Activated CD4-positive, CD25-positive, alpha-beta regulatory T cell (primary cell): ENCODE measurements at places on chromosomes 4 and X.

GRCh38 chrX:124719060-124719459, 372.7 kb downstream of the SH2D1A start:
- DNase-seq, result no peak

DNA sequence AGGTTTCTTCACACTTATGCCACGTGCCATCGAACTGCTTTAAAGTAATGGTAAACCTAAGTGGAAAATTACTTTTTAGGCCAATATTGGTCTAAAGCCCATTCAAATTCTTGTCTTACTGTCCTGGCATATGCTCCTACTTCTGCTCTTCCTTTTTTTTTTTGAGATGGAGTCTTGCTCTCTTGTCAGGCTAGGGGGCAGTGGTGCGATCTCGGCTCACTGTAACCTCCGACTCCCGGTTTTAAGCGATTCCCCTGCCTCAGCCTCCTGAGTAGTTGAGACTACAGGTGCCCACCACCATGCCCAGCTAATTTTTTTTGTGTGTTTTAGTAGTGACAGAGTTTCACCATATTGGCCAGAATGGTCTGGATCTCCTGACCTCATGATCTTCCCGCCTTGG, 129.0 kb upstream of the TECRL start:
- DNase-seq, result no peak

- DNase-seq, result no peak
These were observed 18.8 kb downstream of the SLC7A11 start for GRCh38 chr4:138223231-138223910.

DNA sequence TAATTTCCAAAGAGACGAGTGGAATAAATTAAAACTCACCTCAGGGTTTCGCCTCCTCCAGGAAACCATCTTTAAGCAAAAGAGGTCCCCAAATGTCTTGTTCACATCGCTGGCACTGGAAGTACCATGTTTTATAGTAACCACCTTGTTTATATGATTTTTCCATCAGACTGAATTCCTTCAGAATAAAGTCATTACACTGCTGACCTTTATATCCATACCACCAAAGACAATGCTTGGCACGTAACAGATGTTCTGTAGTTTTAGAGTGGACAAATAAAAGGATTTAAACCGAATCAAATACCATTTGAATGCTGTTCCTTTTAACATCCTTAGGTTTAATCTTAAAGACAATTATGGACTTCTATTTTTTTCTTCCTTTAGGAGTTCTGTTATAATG, 4.7 kb downstream of the NUDT6 start:
- DNase-seq, result no peak

DNA sequence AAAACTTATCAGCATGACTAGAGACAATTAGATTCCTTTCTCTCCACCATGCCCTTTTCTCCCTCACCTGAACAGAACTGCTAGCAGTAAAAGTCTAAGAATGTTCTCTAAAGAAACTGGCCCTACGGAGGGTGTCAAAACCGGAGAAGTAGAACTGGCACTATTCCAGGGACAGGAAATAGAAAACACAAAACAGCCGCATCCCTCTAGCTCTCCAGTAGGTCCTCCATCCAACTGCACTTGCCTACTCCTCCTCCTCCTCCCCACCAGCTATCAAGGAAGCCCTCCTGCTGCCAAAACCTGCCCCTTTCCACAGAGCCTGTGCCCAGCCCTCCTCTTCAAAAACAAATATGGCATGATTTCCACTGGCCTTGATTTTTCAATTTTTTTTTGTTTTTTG, 28.4 kb downstream of the FUNDC1 start:
- no peak for DNase-seq

- DNase-seq, result no peak
These were observed 31.2 kb upstream of the VCX3B start for GRCh38 chrX:8433109-8434062.

- DNase-seq, result no peak
These were observed 9.6 kb downstream of the OTOP1 start for GRCh38 chr4:4217113-4217512.

GRCh38 chrX:68249401-68249831, 183.9 kb downstream of the OPHN1 start:
- DNase-seq, result no peak

- no peak for DNase-seq
These were observed at the start of gene TLR6 for GRCh38 chr4:38856524-38857337. TSS of gene TLR6 (minus strand) at chr4:38856817. CDS start at chr4:38829473, 27,344 bp downstream.

GRCh38 chr4:182492423-182492822, 249.2 kb downstream of the TENM3 start:
- DNase-seq, result no peak

DNA sequence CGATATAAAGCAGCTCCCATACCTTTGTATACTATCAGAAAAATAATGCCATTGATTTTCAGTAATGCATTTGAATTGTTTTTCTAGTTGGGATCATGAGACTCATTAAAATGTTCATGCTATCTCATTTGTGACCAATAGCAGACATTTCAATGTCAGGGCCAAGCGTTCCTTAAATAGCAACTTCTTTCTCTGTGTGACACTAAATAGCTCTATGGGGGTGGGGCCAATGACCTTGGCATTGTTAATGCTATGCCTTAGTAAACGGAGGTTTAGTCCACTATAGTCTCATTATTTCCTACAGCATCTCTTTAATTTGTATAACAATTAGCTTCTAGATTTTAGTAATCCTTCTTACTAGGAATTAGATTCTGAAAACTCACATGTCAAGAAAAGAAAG, 48.6 kb upstream of the ARHGAP24 start:
- DNase-seq, result no peak

DNA sequence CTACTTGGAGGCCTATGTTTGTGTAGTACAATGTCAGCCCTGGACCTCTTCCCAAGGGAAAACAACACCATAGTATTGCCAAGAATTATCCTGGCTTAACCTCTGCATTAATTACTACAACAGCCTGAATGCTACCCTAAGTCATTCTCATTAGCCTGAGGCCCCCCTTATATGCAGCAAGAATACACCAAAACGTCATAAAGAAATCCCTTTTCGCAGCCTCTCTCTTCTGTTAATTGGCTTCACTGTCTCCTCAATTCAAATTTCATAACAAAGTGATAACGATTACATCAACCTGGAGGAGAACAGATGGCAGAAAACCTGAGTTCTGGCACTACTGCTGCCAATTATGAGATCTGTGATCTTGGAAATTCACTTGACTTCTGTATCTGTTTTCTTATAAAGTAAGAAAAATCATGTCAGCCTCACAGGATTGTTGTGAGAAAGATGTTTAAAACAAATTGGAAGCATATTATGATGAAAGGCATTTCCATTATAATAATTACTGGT, 1663.1 kb downstream of the STIM2 start:
- DNase-seq, result no peak

GRCh38 chr4:7595934-7596461, 161.3 kb upstream of the PSAPL1 start:
- DNase-seq, result no peak

DNA sequence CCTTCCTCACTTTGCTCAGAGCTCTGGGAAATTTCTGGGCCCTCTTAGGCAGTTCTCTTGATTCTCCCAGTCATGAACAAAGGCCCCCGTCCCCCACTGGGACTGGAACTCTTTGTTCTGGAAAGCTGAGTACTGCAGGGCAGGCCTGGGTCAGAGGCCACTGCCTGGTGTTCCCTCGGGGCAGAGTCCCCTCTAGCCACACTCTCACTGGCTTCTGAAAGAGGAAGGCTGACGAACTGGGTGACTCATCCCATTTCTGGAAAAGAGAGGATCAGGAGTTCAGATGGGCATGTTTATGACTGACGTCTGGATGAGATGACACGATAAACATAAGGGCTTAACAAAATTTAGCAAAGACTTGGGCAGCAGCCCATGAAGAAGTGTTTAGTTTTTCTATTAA, 47.7 kb downstream of the DDX3X start:
- no peak for DNase-seq

DNA sequence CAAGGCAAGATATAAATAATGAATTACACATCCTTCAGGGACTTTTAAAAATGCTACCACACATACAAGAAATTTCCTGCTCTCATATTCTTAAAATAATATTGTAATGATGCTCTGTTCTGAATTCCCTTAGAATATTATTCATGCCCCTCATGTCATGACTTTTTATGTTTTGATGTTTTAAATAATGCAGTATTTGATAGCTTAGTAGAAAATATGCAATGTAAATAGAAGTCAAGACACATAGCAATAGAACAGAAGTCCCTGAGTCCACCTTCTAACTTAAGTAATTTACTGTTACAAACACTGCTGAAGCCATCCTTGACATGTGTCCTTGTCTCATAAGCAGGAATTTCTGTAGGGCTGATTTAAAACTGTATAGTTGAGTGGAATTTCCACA, 1071.2 kb upstream of the LCORL start:
- DNase-seq, result no peak

- DNase-seq, result no peak
These were observed 82.5 kb upstream of the LCORL start for GRCh38 chr4:18103876-18104605.

GRCh38 chrX:104310090-104310489, 55.4 kb upstream of the ESX1 start:
- DNase-seq, result no peak

- DNase-seq, result no peak
These were observed 66.3 kb downstream of the DCUN1D4 start for GRCh38 chr4:51909236-51909703.

DNA sequence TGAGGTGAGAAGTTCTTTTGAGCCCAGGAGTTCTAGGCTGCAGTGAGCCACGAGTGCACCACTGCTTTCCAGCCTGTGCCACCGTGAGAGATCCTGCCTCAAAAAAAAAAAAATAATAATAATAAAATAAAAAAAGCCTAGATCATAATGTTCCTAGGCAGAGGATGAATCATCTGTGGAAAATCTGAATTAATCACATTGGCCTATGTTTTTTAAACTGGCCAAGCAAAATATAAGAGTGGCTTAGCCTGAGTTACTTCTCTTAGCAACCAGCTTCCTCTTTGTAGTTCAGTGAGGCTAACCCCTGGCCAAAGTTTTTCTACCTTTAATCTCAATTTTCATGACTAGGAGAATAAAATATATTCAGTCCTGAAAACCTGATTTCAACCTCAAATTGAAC, 614.6 kb downstream of the PPP4R3C start:
- no peak for DNase-seq

DNA sequence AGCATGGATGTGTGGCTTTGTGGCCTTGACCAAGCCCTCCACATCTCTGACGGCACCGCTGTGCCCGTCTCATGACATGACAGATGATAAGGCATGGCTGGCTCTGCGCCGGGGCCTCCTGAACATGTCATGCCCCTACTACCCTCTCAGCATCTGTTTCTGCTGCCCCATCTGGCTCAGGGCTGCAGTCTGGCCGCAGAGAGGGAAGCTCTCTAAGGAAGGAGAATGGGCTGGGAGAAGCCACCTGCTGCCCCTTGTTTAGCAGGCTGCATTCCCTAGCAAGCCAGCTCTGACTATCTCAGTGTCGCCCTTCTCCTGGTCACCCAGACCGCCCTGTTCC, 7.2 kb downstream of the ZNF185 start:
- DNase-seq, result no peak

DNA sequence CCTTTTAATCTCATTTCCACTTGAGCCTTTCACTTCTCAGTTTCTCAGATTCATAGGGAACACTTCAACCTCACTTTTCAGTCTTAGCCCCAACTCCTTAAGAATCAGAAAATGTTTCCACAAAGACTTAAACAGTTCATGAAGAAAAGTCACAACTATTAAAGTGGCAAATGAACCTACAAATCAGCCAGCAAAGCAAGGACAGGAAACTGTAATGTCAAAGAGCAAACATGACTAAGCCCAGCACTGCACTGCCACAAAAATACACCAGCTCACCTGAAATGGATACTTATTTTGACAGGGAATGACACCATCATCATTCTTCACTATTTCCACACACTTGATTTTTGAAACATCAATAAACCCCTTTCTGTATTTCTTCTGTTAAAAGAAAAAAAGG, 41.8 kb upstream of the TXK start:
- no peak for DNase-seq

- DNase-seq, result no peak
These were observed 98.3 kb upstream of the SPRY1 start for GRCh38 chr4:123298261-123298660.

GRCh38 chr4:123102897-123103471, 180.6 kb upstream of the NUDT6 start:
- DNase-seq, result no peak

GRCh38 chr4:189800545-189801088, 140.1 kb upstream of the FRG1 start:
- no peak for DNase-seq

DNA sequence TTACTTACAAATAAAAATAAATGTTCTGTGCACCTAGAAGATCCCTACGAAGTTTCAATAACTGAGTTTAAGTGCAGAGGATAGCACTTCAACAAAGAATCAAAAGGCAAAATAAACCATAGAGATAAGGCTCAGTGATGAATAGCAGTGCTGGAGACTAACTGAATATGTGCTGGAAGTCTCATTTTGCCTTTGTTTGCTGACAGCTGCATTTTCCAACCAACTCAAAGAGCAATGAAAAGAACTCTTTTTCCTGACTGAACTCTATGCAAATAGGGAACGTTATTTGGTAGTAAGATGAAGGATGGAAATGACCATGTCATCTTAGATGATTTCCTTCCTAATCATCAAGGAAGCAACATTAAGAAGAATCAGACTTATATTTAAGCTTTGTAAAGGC, 32.7 kb upstream of the ADH7 start:
- DNase-seq, result no peak

GRCh38 chr4:73533515-73534422, 52.2 kb downstream of the AFM start:
- no peak for DNase-seq

- DNase-seq, result no peak
These were observed 48.7 kb upstream of the TNIP3 start for GRCh38 chr4:121212806-121213205.

DNA sequence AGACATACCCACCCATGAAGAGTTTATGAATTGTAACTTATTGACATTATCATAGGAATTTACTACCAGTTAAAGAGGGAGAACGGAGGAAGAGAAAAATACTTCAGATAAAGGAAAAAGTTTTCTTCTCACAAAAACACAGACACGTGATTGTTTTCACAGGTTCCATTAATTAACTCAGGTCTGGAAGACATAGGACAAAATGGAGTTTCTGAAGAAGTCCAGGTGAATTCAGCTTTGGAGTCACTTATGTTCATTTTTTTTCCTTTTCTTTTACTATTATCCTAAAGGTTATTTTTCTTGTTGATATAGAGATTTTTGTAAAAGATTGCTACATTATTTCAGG, 20.5 kb downstream of the NIPAL1 start:
- no peak for DNase-seq

- DNase-seq, result no peak
These were observed 16.2 kb downstream of the AWAT2 start for GRCh38 chrX:70033348-70034051.
